CD4-positive, alpha-beta T cell treated with Interleukin-15 for 1 hour (primary cell): ENCODE measurements at places on chromosomes 2 and 18.

DNA sequence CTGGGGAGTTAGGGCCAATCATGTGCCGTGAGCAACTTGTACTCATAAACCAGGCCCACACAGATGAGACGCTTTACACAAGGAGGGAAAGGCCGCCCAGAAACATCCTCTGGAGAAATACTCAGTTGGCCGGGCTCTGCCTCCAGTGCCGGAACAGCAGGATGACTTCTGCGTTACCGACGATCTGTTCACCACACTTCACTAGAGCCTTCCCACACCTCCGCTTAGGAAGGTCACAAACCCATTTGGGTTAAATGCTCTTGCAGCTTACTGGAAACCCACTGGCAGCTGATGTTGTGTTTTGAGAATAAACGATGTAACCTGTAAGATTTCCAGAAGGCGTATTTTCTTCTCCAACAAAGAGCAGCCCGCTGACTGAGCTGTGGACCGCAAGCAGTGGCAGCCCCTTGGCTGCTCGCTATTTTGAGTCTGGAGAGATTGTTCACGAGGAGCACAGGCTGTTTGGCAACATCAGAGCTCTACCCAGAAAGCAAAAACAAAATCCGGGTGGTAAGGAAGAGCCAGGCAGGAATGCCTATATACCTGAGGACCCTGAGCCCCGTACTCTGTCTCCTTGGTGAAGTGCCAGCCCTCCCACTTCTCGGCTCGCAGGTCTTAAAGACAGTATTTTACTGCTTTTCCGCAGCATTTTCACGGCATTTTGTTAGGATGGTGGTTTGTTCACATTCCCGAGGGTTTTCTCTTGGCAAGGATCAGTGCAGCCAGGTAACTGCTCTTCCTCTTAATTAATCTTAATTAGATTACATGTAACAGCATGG lies 44.0 kb downstream of the COLEC12 start:
- no peak for DNase-seq

GRCh38 chr2:171553858-171554257 lies 31.6 kb downstream of the CYBRD1 start:
- DNase-seq = no peak

GRCh38 chr2:9201185-9201891 lies 5.3 kb upstream of the ASAP2 start:
- DNase-seq = no peak

DNA sequence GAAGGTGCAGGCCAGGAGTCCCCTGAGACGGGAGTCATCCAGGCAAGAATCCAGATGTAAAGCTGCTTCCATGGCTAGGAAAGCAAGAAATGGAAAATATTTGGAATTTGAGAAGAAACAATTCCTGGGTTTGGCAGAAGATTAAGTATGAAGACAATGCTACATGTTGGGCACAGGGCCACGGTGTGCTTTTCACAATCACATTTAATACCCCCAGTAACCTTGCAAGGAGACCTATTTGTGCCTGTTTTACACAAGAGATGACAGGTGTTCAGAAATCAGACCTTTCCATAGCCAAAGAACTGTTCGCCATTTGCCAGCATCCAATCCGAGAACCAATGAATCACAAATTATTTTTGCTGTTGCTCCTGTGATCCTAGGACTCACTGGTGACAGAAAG lies 50.5 kb downstream of the KCTD1 start:
- no peak for DNase-seq

- DNase-seq = no peak
These were observed 29.4 kb upstream of the FN1 start for GRCh38 chr2:215465256-215465655.

DNA sequence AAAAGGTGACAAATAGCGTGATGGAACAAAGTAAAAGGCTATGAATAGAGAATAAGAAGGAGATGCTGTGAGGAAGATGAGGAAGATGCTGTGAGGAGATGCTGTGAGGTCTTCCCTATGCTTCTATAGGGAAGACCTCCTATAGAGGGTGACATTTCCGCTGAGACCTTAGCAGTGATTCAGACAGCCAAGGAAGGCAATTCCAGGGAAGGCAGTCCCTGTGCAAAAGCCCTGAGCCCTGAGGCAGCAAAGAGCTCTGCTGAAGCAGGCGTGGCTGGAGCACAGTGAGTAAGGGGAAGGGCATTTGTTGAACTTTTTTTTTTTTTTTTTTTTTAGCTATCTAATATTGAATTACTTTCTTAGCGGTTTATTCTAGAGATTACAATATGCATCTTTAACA lies 142.7 kb upstream of the FOSL2 start:
- no peak for DNase-seq

DNA sequence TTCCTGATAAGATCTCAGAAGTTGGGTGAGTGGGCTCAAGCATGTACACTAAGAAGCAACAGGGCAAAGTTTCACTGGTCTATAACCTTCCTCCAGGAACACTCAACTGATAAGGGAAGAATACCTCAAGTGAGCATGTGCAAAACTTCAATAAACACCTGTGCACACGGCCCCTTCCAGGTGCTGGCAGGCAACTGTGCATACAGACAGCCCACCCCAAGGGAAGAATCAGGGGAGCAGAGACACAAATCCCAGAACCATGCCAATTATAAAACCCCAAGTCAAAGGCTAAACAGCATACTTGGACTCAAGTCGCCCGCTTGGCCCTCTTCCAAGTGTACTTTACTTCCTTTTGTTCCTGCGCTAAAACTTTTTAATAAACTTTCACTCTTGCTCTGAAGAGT lies 85.9 kb upstream of the RTN4 start:
- DNase-seq = no peak

GRCh38 chr18:46226461-46226860 lies 122.3 kb downstream of the HAUS1 start:
- DNase-seq = no peak
